ENCODE measurements at places on chromosomes 4 and X. TPM values are rescaled to one million over a fixed set of nuclear protein-coding genes. Genes with fewer than 3 reads are reported as not detected.

GRCh38 chr4:162565730-162566129, 401.9 kb upstream of the FSTL5 start:
- no peak for DNase-seq

DNA sequence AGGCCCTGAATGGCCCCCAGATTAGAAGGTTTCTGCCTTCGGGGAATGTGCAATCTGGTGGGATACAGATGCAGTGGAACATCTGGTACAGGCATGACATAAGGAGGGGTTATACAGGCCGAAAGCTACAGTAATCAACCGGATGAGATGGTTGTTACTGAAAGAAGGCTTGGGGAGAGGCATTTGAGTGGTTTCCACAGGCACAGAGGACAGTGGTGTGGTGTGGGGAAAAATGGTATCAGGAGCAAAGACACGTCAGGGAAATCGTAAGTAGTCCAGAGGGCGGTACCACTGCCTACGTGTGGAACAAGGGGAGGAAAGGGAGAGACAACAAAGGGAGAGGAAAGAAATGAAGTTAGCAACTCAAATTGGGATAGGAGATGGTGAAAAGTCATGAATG, 3.0 kb downstream of the PDLIM3 start:
- no peak for DNase-seq

DNA sequence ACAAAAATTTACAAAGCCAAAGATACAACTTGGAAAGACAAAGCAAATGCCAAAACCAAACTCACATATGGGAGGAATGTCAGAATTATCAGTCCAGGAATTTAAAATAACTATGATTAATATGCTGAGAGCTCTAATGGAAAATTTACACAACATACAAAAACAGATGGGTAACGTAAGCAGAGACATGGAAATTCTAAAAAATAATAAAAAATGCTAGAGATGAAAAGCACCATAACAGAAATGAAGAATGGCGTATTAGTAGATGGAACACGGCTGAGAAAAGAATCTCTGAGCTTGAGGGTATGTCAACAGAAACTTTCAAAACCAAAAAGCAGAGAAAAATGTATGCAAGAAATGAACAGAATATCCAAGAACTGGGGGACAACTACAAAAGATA, 4.1 kb upstream of the MANBA start:
- no peak for DNase-seq

- no peak for DNase-seq
These were observed 14.6 kb downstream of the ADGRL3 start for GRCh38 chr4:61214680-61215079.

- no peak for DNase-seq
These were observed 7.6 kb upstream of the CXCL5 start for GRCh38 chr4:74006009-74006476.

The MAGEC3 gene
- total RNA-seq, result not detected

The KCNIP4 gene
- not detected for total RNA-seq

The MSX1 gene
- total RNA-seq, result not detected

The PRSS12 gene
- total RNA-seq, result not detected

Measured in activated CD4-positive, alpha-beta T cell treated with anti-CD3 and anti-CD28 coated beads, Interleukin-2, amount 10 ng/mL, durations not matched to agents 7 days and 5 days (primary cell).